T-cell (primary cell): ENCODE measurements at places on chromosomes 4 and X.
A peak's percentile ranks its signal among the peaks of the same experiment; 100 is the strongest.

- DNase-seq: no peak
Measured at GRCh38 chr4:184265546-184266351, 48.1 kb upstream of the ENPP6 start.

DNA sequence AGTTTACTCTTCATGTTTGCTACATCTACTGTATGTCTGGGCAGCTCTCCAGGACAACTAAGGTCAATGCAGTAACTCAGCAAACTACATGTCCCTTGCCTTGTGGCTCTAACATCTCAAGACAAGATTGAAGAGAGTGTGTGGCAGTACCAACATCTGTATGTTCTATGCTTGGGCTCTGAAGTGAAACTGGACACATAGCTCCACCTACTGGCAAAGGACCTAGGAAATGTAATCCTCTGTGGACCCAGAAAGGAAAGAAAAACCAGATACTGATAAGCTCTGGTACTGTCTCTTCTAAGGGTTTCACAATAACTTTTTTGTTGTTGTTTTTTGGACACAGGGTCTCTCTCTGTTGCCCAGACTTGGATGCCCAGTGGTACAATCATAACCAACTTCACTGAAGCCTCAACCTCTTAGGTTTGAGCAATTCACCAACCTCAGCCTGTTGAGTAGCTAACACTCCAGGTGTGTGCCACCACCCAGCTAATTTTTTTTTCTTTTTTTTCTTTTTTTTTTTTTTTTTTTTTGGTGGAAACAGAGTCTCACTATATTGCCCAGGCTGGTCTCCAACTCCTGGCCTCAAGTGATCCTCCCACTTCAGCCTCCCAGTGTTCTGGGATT lies 64.1 kb downstream of the QDPR start:
- DNase-seq: peak; percentile 47

- no peak for DNase-seq
Measured at GRCh38 chr4:184893801-184894571, 68.2 kb upstream of the ACSL1 start.

GRCh38 chr4:4603592-4603991 lies 61.7 kb upstream of the STX18 start:
- DNase-seq: no peak

- DNase-seq: no peak
Measured at GRCh38 chr4:140866492-140867005, 110.4 kb upstream of the TBC1D9 start.

DNA sequence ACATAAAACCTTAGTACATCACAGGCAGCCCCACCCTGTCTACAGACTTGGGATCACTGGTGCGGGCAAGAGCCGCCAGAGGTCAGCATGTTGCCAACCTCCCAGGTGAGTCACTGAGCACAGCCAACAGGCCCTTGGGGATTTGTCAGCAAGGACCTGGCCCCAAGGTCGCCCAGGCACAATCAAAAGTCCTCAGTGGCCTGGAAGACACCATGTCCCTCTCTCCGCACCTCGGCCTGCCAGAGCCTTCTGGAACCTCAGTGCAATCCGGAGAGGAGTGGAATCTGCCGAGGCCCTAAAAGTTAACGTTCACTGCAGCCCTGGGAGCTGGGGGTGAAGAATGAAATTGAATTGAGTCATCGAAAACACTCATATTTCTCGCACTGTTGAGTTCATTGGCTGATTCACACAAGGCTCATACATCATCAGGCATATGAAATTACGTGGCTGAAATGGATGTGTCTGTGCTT lies 74.3 kb downstream of the WFS1 start:
- no peak for DNase-seq

GRCh38 chrX:121649417-121649816 lies 602.0 kb downstream of the GLUD2 start:
- no peak for DNase-seq

- DNase-seq: no peak
Measured at GRCh38 chr4:72997409-72997808, 72.1 kb downstream of the COX18 start.

- DNase-seq: no peak
Measured at GRCh38 chr4:121952290-121952689, 430 bp upstream of the TRPC3 start.

DNA sequence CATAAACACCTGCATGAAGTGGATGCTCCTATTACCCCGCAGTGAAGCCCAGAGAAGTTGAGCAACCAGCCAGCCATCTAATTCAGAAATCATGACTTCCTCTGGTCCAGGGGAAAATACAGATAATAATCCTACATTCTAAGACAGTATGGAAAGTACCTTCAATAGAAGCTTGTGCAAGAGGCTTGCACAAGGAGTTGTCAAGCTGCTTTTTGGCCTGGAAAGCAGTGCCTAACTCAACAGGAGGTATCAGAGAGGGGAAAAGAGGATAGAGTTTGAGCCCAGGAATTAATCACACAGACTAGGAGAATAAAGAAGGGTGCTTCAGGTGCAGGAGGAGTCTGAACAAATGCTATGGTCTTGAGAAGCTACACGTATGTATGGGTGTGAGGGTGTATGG lies 26.7 kb downstream of the TMEM192 start:
- no peak for DNase-seq

DNA sequence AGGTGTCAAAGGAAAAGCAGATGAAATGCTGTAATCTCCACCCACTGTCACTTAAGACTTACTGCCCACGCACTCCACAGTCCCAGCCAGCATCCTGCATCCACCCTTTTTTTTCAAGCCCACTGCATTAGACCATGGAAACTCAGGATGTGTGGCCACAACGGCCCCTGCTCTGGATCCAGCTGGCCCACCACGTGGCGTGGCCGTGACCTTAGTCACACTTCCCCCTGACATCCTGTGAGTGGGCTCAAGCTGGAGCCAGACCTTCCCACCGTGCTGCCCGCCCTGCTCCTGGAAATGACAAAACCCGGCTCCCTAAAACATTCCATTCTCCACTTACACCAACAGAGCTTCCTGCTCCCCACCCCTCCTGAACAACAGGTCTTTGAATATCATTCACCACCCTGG lies 588.3 kb upstream of the DIPK2B start:
- DNase-seq: no peak

DNA sequence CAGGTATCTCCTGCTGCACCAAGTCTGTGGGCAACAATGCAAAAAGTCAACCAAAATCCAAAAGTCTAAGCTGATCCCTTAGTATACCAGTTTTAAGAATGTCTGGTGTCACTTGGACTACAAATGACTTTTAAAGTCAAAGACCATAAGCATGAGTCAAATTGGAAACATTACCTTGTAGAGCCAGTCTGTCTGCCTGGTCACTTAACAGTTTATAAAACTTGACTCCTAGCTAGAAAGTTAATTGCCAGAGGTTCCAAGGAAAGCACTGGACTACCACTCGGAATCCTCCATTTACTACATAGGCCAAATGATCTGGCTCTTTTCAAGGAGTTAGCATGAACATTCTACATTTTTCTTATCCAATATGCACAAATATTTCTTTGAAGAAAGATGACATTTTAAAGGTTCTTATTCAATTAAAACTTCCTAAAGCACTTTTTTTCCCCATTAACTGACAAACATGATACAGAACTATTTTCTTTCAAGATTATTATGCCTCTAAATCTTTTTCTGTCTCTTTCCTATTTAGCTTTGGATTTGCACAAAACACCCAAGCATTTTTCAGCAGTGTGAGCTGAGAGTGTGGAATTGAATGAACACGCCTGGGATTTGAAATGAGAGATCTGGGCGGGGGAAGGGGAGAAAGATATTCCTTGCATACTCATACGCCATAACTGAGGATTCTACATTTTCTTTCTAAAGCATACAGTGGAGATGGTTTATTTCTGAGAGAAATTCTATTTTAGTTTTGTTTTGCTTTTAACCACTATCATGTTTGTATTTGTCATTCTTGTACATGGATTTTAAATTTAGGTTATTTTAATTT lies 188.4 kb downstream of the SHROOM3 start:
- DNase-seq: no peak

- no peak for DNase-seq
Measured at GRCh38 chr4:146370841-146371240, 150.9 kb downstream of the SLC10A7 start.

DNA sequence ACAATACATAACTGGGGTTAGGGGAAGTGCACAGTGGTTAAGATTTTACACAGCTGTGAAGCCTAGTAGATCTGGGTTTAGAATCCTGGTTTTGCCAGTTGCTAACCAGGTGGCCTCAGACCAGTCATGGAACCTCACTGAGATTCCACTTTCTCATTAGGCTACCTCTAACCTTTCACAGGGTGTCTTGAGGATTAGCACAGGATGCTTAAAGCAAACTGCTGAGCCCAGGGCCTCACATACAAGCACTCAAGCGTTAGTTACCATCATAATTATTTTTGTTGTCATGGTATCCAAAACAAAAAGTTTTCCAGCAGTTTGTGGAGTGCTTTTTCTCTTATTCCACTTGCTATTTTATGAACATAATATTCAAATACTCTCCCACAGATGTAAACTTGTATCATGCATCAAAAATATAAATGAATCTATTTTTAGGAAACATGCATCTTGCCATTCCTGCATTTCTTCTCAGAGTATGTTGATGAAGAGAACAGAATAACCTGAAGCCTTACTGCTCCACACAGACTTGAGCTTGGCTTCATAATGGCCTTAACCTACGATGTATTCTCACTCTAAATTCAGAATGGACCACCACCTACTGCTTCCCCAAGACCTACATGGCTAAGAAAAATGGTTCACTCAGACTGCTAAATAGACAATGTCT lies 12.6 kb downstream of the AP1S2 start:
- no peak for DNase-seq

- DNase-seq: no peak
Measured at GRCh38 chr4:8338351-8338961, 68.9 kb downstream of the HTRA3 start.

GRCh38 chr4:100017637-100018310 lies 67.7 kb upstream of the H2AZ1 start:
- no peak for DNase-seq

- no peak for DNase-seq
Measured at GRCh38 chrX:31178064-31178768, 106.4 kb upstream of the FTHL17 start.

GRCh38 chrX:15719324-15719968 lies 18.6 kb upstream of the CA5B start:
- no peak for DNase-seq

- DNase-seq: no peak
Measured at GRCh38 chr4:108838451-108838850, 75.6 kb upstream of the ETNPPL start.

DNA sequence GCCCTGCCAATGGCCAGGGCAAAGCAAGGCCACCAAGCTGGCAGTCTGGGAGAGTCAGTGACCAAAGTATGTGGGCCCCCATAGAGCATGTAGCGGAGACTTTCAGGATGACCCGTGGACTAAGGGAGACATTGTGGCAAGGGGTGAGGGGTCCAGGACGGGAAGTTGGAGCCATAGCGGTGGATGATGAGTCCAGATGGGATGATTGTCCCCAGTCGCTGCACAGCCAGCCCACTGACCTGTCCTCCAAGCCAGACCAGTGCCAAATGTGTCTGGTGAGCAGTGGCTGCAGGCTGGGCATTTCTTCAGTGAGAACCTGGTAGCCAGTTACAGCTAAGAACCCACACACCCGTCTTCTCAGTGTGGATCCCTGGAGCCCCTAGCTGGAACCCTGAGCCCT lies 34.3 kb downstream of the ZNF185 start:
- no peak for DNase-seq

DNA sequence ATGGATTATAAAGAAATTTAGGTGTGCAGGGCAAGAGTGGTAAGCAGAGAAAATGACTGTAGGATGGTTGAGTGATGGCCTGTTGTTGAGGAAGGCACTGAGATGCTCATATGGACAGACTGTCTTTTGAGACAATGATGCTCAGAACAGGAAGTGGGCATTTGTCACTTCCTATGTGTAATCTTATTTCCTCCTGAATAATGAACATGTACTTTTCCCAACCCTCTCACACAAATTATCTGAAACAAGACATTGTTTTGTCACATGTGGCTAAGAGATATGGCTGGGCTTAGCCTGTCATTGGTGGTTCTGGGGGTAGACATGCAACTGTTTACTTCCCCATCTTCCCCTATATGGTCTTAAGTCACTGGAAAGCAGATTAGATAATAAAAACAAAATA lies 240.5 kb downstream of the CFAP47 start:
- no peak for DNase-seq

GRCh38 chr4:75702919-75703411 lies 21.4 kb upstream of the USO1 start:
- DNase-seq: no peak

DNA sequence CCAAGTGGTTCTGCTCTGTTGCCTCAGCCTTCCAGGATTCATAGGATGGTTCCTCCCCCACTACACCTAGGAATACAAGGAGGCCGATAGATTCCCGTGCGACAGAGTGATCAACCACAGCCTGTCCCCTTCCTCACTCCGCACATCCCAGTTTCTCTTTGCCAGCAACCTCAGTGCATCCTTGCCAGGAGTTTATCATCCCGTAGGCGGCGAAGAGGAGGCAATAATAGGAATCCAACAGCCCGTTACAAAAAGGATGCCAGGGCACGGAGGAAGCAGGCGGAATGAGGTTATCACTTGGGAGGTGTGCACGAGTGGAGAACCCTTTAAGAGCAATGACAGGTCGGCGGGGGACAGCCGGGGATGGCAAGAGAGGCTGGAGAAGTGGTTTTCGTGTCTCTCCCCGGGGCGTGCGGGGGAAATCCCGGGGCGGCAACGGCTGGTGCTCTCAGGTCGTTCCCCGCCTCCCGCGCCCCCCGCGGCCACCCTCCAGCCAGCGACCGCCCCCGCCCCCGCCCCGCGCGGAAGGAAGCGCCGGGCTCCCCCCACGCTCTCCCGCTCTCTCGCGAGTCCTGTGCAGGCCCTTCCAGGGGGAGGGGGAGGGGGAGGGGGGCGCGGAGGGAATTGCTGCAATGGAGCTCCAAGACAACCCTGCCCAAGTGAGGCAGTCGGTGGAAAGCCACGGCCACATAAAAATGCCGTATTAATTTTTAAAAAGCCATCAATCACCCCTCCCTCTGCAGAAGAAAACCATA lies 1.6 kb downstream of the PPP3CA start:
- DNase-seq: peak; percentile 52

DNA sequence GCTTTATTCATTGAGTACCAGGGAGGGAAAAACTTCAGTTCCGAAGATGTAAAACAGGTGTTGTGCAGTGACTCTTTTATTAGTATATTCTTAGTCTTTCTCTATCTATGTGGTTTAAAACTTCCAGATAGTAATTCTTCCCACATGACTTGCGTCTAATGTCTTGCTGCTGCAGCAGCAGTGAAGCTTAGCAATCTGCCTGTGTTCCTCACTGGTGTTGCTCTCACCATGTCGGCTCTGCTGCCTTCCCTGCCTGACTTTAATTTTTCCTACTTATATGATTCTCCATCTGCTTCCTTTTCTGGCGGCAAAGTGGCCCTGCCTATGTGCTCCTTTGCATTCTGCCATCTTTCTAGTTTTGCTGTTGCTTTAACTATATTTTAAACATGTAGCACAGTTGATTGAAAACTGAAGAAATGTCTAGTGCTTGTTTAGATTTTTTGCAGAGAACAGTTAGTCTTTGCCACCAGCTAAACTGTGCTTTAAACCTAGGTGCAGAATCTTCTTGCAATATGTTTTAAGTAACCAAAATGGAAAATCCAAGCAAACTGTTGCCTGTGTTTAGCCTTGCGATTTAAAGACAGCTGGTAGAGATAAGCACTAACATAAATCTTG lies 1934.2 kb upstream of the IGFBP7 start:
- DNase-seq: no peak

- DNase-seq: no peak
Measured at GRCh38 chr4:11218692-11219091, 210.0 kb downstream of the HS3ST1 start.

- peak; percentile 70 for DNase-seq
Measured at GRCh38 chrX:15242899-15243555, 26.9 kb downstream of the ASB9 start.
